ENCODE measurements at places on chromosomes 12 and 14. TPM values are rescaled to one million over a fixed set of nuclear protein-coding genes. Genes with fewer than 3 reads are reported as not detected.

DNA sequence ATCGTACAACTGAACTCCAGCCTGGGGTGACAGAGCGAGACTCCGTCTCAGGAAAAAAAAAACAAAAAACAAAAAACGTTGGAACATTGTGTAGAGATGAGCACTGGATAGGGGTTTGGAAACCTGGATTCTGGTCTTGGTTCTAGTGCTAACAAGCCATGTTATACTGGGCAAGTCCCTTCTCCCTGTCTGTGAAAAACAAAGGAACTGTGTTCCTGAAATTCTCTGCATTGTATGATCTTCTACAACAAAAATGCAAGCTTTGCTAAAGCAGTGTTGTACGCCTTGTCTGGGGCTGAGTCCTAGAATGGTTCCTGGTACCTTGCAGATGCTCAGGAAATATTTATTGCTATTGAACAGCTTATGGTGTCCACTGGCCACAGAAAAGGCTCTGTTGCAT is 13.4 kb downstream of the GPRC5D start:
- H3K27me3 ChIP-seq, result no peaks in the 10 kb centered on the region
- H3K4me3 ChIP-seq, result no peak overlapping the region
- DNase-seq, result peak; percentile 17

- no peak overlapping the region for H3K27ac ChIP-seq
- DNase-seq, result peak; percentile 58
- H3K4me1 ChIP-seq, result peaks cover 3% of the 10 kb centered on the region
Measured at GRCh38 chr14:100383727-100384158, 60.6 kb downstream of the SLC25A47 start.

- no peaks in the 10 kb centered on the region for H3K36me3 ChIP-seq
- H3K4me1 ChIP-seq, result peaks cover 11% of the 10 kb centered on the region
- DNase-seq, result no peak
- no peak overlapping the region for H3K4me3 ChIP-seq
Measured at GRCh38 chr14:92510972-92511371, 2.6 kb upstream of the RIN3 start.

ZDHHC22 gene
- total RNA-seq, result not detected

AICDA gene
- not detected for total RNA-seq

DNA sequence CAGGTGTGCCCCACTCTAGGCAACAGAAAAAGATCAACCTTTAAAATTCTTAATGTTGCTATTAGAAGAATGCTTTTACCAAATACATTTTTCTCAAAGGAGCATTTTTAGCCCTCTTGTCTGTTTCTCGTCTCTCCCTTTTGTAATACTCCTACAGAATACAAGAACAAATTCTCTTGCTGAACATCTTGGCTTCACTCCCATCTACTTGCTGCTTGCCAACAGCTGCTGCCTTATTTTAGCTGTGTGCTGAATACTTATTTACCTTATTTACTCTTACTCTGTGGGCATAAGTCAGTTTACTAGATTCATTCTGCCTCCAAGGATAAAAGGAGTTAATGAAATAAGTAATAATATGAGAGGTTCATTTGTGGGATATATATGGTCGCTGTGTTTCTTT is 70.8 kb downstream of the POLR3B start:
- no peaks in the 10 kb centered on the region for H3K27me3 ChIP-seq
- peaks cover 2% of the 10 kb centered on the region for H3K36me3 ChIP-seq
- H3K27ac ChIP-seq, result no peak overlapping the region
- H3K4me1 ChIP-seq, result no peaks in the 10 kb centered on the region
- no peak overlapping the region for H3K4me3 ChIP-seq

GRCh38 chr14:68977718-68978171 is 1.4 kb downstream of the ACTN1 start:
- no peaks in the 10 kb centered on the region for H3K27me3 ChIP-seq
- peak; percentile 95 for DNase-seq
- peak overlapping the region; percentile 95 for H3K4me3 ChIP-seq
- H3K27ac ChIP-seq, result peak overlapping the region; percentile 97
- H3K36me3 ChIP-seq, result peaks cover 15% of the 10 kb centered on the region

ZNF705A gene
- total RNA-seq, result not detected

DNA sequence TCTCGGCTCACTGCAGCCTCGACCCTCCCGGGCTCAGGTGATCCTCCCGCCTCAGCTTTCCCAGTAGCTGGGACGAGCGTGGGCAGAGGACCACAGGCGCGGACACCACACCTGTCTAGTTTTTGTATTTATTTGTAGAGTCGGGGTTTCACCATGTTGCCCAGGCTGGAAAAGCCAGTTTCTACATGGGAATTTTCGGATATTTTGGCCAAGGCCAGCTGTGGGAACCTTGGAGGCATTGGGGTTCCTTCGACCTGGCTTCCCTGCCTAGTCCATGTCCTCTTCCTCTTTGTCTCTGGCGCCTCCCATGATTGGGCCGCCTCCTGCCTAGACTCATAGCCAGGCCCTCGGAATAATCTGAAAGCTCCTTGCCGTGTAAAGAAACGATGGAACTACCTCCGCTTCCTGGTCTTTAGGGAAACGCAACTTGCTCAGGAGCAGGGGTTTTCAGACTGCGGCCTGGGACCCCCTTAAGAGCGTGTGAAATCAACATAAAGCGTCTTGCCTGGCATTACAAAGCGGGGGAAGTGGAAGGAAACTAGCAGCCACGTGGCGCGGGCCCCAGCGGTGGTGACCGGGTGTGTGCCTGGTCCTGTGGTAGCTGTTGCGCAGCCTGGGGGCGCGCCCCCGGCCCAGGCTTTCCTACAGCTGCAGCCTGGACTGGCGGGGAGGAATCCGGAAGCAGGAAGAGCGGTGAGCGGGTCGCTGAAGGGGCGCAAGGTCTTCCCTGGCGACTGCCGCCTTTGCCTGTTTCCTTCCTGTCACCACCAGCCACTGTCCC is 1.4 kb upstream of the HSP90AA1 start:
- H3K36me3 ChIP-seq, result peaks cover 10% of the 10 kb centered on the region
- DNase-seq, result no peak
- H3K27ac ChIP-seq, result peak overlapping the region; percentile 87

DNA sequence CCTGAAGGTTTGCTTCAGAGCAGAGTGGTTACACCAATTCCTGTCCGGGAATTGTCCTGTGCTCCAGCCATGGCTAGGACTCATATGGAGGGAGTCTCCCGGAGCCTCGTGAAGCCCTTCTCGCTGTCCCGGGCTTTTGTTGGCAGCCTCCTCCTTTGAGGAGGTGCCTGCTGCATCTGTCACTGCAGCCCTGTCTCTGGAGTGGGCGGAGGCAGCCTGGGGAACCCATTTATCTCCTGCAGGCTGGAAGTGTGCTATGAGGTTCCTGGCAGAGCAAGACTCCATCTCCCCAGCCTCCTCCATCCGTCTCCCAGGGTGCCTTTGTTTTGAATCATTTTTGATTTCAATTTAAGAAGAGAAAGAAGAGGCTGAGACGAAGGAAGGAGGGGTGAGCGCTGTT is 355.3 kb downstream of the GLT1D1 start:
- H3K4me3 ChIP-seq, result no peak overlapping the region
- no peaks in the 10 kb centered on the region for H3K27me3 ChIP-seq
- H3K4me1 ChIP-seq, result no peaks in the 10 kb centered on the region
- no peak overlapping the region for H3K27ac ChIP-seq
- H3K36me3 ChIP-seq, result no peaks in the 10 kb centered on the region
- DNase-seq, result peak; percentile 17

GRCh38 chr12:51729331-51729730 is 119.2 kb downstream of the FIGNL2 start:
- no peaks in the 10 kb centered on the region for H3K27me3 ChIP-seq
- DNase-seq, result peak; percentile 18
- H3K4me1 ChIP-seq, result peaks cover 3% of the 10 kb centered on the region
- no peak overlapping the region for H3K27ac ChIP-seq
- H3K36me3 ChIP-seq, result no peaks in the 10 kb centered on the region
- no peak overlapping the region for H3K4me3 ChIP-seq

DNA sequence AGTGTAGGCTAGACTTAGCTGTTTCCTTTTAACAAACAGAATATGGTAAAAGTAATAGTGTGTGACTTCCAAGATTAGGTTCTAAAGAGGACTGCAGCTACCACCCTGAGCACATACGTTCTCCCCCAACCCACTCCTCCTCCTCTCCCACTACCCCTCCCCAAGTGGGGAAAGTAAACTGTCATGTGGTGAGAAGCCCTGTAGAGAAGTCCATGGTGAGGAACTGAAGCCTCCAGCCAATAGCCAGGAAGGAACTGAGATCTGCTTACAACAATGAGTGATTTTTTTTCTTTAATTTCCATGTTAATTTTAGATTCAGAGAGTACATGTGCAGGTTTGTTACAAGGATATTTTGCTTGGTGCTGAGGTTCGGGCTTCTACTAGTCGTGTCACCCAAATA is 57.0 kb upstream of the EGLN3 start:
- no peaks in the 10 kb centered on the region for H3K4me1 ChIP-seq
- no peak overlapping the region for H3K27ac ChIP-seq
- H3K4me3 ChIP-seq, result no peak overlapping the region
- H3K27me3 ChIP-seq, result no peaks in the 10 kb centered on the region

DNA sequence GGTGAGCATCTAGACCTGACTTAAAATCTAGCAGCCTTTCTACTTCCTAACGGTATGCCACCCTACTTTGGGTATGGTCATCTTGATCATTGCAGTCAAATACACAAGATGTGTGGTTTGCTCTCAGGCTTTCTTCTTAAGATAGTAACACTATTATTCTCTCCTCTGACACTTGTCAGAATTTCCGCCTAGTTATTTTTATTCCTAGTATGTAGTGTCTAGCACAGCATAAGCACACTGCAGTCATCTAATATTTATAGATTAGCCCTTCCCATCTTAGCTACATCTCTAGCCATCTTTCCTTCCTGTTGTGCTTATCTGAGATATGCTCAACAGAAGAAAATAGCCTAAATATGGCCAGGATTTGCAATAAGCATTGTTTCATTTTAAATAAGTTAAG is 180.1 kb downstream of the C12orf50 start:
- H3K36me3 ChIP-seq, result no peaks in the 10 kb centered on the region

- peaks cover 23% of the 10 kb centered on the region for H3K4me1 ChIP-seq
- peaks cover 2% of the 10 kb centered on the region for H3K36me3 ChIP-seq
Measured at GRCh38 chr12:1995205-1995896, 8.9 kb downstream of the DCP1B start.

DNA sequence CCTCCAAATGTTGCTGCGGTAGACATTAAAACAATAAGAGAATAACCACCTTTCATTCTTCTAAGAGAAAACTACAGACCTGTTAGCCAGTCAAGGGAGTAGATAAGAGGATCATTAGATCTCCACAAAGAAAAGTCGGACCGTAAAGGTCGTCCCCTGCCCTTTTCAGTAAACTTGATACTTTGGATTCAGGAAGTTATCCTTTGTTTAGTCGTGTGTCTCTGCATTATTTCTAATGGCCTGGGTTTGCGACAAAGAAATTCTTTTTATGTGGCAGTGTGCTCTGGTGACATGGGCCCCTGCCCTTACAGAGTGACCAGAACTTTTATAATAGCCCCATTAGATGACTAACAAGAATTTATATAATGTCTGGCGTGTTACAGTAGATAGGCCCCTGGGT is 44.6 kb upstream of the EVL start:
- H3K27ac ChIP-seq, result no peak overlapping the region
- no peak overlapping the region for H3K4me3 ChIP-seq
- H3K4me1 ChIP-seq, result peaks cover 35% of the 10 kb centered on the region

DNA sequence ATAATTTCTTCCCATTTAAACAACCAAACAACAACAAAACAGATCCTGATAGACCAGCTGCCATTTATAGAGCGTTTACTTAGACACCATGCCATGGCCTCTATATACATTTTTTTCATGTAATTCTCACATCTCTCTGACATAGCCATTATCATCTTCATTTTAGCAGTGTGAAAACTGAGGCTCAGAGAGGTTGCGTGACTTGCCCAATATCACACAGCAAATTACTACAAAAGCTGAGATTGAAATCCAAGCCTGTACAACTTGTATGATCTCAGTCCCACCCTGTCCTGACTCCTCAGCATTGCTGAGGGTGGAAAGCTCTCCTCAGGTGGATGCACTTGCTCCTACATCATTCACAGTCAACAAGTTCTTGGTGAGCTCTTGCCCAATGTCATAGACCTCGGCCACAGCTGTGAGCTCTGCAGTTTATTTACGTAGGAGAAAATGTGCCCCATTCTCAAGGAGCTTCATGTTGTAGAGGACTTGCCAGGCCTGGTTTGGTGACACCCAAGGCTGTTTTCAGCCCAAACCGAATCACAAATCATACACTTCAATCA is 55.5 kb downstream of the CRACR2A start:
- H3K4me1 ChIP-seq, result peaks cover 18% of the 10 kb centered on the region
- H3K36me3 ChIP-seq, result no peaks in the 10 kb centered on the region
- no peak overlapping the region for H3K4me3 ChIP-seq
- peak overlapping the region; percentile 83 for H3K27ac ChIP-seq

RNASE4 gene
- 20.0 TPM for total RNA-seq

- DNase-seq, result peak; percentile 29
- H3K27ac ChIP-seq, result peak overlapping the region; percentile 83
- H3K36me3 ChIP-seq, result no peaks in the 10 kb centered on the region
- H3K4me1 ChIP-seq, result peaks cover 6% of the 10 kb centered on the region
- no peak overlapping the region for H3K4me3 ChIP-seq
- H3K27me3 ChIP-seq, result no peaks in the 10 kb centered on the region
Measured at GRCh38 chr14:103207388-103208072, 84.3 kb downstream of the TNFAIP2 start.

FAM90A1 gene
- 0.33 TPM for total RNA-seq

DNA sequence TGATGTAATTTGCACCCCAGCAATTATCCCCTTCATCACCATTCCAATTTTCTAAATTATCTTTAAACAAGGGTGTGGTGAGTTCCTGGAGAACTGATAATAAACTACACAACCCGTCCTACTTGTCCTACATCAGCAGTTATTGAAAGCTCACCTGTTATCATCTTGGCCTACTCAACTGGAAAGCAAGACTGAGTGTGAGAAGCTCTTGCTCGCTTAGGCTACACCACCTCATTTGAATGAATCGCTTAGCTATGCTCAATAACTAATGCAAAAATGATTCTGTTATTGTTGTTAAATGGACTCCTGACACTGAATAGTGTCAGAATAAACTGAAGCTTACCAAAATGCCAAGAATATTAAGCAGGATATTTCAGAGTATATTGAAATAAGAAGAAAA is 115.4 kb upstream of the BTG1 start:
- H3K36me3 ChIP-seq, result no peaks in the 10 kb centered on the region
- H3K4me1 ChIP-seq, result no peaks in the 10 kb centered on the region
- DNase-seq, result no peak
- H3K4me3 ChIP-seq, result no peak overlapping the region
- H3K27me3 ChIP-seq, result no peaks in the 10 kb centered on the region
- no peak overlapping the region for H3K27ac ChIP-seq

DNA sequence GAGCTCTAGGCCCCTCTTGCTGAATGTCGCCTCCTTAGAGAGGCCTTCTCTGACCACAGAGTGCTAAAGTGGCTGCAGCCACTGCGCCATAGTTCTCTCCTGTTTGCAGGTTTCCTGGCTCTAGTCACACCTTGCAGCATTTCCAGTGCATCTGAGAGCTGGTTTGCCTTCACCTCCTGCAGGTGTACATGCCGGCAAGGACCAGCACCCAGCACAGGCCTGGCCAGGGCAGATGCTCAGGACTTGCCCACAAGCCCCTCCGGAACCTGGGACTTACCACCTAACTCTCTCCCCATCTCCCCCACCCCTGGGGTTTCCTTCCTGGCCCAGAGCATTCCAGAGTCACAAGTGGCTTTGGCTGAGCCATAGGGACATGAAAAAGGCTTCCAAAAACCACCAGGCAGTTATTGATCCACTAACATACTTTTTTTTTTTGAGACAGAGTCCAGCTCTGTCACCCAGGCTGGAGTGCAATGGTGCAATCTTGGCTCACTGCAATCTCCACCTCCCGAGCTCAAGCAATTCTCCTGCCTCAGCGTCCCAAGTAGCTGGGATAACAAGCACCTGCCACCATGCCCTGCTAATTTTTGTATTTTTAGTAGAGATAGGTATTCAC is 9.1 kb downstream of the ITPK1 start:
- H3K27me3 ChIP-seq, result no peaks in the 10 kb centered on the region
- no peaks in the 10 kb centered on the region for H3K4me1 ChIP-seq
- no peak overlapping the region for H3K27ac ChIP-seq
- DNase-seq, result no peak

RBMS2 gene
- 23.1 TPM for total RNA-seq

FOXG1 gene
- not detected for total RNA-seq
